ENCODE measurements at places on chromosomes 12 and 14.

- no peak for DNase-seq
These were observed 369.9 kb downstream of the DIO2 start for GRCh38 chr14:79841433-79841832.

- no peak for DNase-seq
These were observed 105.5 kb downstream of the BCL11B start for GRCh38 chr14:99166506-99166905.

DNA sequence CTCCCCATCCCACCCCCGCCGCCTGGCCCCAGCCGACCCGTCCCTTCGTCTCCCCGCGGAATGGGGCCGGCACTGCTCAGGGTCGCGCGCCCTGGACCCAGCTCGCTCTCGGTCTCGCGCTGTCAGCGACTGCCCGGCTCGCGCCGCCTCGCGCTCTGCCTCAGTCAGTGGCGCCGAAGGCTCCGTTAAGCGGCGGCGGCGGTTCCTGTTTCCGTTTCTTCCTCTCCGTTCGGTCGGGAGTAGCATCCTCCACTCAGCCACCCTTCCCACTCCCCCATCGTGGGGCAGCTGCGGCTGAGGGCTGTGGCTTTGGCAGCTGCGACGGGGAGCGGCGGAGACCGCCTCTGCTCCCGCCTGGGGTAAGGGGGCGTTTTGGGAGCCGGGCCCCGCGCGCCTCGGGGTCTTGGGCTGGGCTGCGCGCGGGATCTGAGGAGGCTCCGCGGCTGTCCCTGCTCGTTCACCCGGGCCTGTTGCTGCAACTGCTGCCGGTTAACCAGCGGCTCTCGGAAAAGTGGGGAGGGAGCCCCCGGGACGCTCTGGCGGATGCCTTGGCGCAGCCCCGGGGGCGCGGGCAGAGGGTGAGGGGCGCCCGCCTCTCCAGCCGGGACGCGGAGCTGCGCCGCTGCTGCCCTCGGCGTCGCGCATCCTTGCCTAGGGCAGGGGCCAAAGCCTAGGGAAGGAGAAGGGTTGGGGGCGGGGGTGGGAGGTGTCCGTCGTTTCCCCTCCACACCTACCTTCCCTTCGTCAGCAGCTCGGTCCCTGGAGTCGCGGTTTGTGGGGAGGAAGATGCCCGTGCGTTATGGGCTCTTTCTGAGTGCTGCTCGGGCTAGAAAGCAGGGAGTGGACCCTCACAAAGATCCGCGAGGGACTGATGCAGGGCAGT, 567 bp downstream of the FUT8 start:
- DNase-seq = no peak

DNA sequence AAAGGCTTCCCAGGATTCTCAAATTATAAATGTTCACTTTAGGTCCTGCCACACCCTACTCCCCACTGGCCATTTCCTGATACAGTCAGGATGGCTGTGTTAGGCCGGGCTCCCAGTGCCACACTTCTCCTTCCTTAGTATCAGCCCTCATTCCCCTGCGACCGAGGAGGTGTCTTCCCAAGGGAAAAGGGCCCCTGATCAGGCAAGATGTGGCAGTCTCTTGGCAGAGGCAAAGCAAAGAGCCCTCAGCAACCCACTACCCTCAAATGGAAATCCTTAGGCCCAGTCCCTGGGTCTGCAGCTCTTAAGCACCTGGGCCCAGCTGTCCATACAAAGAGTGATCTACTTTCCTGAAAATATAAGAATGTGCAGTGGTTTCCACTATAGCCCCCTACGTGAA, 96.5 kb upstream of the VASH1 start:
- no peak for DNase-seq

GRCh38 chr14:36055681-36056225, 120.8 kb downstream of the PTCSC3 start:
- DNase-seq = no peak

- DNase-seq = no peak
These were observed 310.2 kb downstream of the CCDC91 start for GRCh38 chr12:28500373-28501024.

GRCh38 chr12:110782094-110782493, 39.4 kb upstream of the PPP1CC start:
- no peak for DNase-seq

- no peak for DNase-seq
These were observed 1.7 kb upstream of the TMEM229B start for GRCh38 chr14:67490196-67490595.

DNA sequence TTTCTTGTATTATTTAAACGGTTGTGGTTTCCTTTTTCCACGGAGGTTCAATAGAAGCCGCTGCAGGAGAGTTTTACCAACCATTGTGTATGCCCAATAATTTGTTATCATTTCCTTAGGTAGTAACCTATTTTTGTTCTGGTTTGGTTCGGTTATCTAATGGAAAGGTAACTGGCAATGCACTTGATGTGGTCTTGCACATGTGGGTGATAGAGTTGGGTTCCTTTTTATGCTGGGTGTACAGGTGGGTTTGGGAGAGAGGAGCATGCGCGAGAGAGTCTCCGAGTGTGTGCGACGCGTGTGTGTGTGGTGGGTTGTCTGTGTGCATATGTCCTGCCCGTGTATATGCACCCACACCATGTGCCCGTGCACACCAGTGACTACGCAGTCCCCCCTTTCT, 102.7 kb upstream of the FKBP4 start:
- DNase-seq = no peak

- no peak for DNase-seq
These were observed 253.7 kb downstream of the GRIN2B start for GRCh38 chr12:13727707-13728195.

DNA sequence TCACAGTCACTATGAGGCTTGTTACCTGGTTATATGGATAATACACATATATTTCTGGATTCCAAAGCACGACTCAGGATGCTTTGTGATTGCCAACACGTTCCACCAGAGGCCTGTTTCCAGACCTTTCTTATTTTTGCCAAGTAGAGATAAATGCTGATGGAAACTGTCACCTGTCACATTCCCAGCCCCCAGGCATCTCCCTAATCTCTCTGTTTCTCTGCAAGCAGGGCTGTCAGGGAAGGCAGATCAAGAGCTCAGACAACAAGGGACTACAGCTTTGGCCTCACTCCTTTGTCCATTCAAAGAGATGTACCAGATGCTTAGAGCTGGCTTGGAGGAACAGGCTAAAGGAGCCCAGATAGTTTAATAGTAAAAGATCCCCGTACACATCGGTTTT, 21.8 kb upstream of the DDHD1 start:
- no peak for DNase-seq

- no peak for DNase-seq
These were observed 1.1 kb upstream of the PRKAG1 start for GRCh38 chr12:49019443-49020324.

GRCh38 chr12:998020-998874, 7.2 kb downstream of the ERC1 start:
- DNase-seq = no peak
